ENCODE measurements at places on chromosomes 12 and 14. TPM values are rescaled to one million over a fixed set of nuclear protein-coding genes. Genes with fewer than 3 reads are reported as not detected.

DNA sequence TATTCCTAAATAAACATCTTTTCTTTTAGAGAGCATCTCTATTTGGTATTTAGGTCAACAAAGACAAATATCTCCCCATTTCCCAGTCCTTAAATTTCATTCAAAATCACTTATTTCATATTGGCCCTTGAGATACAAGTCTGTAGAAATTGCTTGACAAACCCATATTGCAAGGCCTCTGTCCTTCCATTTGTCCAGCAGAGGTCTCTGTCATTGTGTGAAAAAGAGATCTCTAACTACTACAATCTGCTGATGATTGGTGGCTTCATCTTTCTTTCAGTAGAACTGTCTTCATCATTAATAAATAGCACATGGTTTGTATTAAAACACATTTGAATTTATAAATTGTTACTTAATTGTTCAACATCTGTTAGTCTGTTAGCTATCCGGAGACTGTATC lies 252.6 kb downstream of the ACSS3 start:
- H3K36me3 ChIP-seq, result no peaks in the 10 kb centered on the region
- no peak overlapping the region for H3K4me3 ChIP-seq
- no peaks in the 10 kb centered on the region for H3K4me1 ChIP-seq
- no peaks in the 10 kb centered on the region for H3K27me3 ChIP-seq
- no peak overlapping the region for H3K27ac ChIP-seq

DNA sequence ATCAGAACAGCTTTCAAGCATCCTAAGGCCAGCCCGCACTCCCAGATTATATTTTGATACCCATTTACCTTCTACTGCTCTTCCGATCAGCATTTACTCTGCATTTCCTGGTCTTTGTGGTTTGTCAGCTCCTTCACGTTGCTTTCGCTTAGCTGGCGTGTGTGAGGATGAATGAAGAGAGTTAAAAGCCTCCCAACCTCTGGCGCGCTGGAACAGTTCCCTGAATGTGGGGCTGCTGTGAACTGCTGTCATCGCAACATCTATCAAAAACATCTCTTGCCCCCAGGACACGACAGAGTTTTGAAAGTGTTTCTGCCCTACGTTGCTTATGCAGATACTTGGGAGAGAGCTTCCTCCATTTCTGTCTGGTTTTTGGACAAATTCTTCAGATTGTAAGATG lies 129.2 kb downstream of the KCNA5 start:
- H3K27me3 ChIP-seq, result no peaks in the 10 kb centered on the region
- no peak for DNase-seq
- H3K4me1 ChIP-seq, result peaks cover 2% of the 10 kb centered on the region
- H3K36me3 ChIP-seq, result no peaks in the 10 kb centered on the region
- no peak overlapping the region for H3K27ac ChIP-seq

DNA sequence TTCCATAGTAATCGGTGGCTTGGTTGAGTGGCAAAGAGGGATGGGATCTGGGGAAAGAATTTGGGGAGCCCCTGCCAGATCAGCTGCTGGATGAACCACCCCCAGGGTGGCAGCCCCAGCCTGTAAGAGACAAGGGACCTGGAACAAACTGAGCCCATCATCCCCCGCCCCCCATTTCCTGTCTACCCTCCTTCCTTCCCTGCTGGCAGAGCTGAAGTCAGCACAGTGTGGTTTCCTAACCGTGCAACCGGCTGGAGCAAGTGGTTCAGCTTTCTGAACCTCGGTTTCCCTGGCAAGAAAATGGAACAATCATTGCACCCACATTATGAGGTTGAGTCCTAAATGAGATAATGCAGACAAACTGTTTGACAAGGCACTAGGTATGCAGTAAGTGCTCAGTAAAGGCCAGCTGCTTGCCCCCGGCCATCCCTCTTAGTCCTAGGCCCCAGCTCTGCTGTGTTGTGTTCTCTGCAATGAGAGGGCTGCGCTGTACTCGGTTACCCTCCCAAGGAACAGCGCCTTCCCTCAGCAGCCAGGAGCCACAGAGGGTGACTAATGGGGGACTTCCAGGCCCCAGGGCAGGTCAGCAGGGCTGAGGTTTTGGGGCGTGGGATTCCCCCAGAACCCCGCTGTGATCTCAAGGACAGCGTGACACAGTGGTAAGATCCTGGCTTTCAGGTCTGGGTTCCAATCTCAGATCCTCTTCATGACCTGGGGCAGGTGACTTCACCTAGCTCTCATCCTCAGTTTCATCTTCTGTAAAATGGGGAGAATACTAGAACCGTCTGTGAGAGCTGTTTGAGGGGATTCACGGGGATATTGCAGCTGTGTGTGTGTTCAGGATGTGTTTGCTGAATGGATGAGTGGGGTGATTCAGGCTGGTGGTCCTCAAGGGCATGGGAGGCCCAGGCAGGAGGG lies 16.5 kb downstream of the SELPLG start:
- H3K36me3 ChIP-seq, result no peaks in the 10 kb centered on the region
- H3K27me3 ChIP-seq, result no peaks in the 10 kb centered on the region
- H3K4me1 ChIP-seq, result peaks cover 15% of the 10 kb centered on the region
- peak overlapping the region; percentile 52 for H3K27ac ChIP-seq
- H3K4me3 ChIP-seq, result no peak overlapping the region
- peak; percentile 85 for DNase-seq

DNA sequence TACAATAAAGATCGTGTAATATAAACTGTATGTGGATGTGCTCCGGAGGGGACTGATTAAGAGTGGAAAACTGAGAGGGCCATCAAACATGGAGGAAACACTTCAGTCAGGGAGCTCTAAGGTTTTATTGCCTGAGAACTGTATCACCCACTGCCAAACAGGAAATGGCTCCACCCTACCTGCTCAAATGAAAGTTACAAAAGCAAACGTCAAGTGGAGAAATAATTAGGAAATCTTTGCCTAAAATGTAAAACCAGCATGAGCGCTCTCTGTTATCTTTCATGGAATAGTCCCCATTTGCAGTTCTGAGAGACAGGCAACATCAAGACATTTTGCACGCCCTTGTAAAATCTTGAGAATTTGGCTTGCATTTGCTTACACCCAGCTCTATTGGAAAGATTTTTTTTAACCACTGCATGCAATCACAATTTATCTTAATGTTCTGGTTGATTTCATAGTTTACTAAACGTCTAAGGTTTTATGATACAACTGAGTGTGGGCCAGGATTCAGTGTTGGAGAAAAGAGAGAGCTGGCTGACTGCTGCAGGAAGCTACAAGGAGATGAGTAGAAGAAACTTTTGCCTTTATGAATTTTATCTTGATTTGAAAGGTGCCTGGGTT lies 344.0 kb upstream of the PRICKLE1 start:
- peaks cover 4% of the 10 kb centered on the region for H3K27me3 ChIP-seq
- no peaks in the 10 kb centered on the region for H3K36me3 ChIP-seq
- peaks cover 6% of the 10 kb centered on the region for H3K4me1 ChIP-seq
- H3K27ac ChIP-seq, result no peak overlapping the region
- no peak for DNase-seq

GRCh38 chr14:92185559-92185958 lies 63.8 kb downstream of the CPSF2 start:
- H3K4me3 ChIP-seq, result no peak overlapping the region
- no peak overlapping the region for H3K27ac ChIP-seq
- H3K4me1 ChIP-seq, result no peaks in the 10 kb centered on the region
- H3K27me3 ChIP-seq, result no peaks in the 10 kb centered on the region
- DNase-seq, result no peak
- no peaks in the 10 kb centered on the region for H3K36me3 ChIP-seq

DNA sequence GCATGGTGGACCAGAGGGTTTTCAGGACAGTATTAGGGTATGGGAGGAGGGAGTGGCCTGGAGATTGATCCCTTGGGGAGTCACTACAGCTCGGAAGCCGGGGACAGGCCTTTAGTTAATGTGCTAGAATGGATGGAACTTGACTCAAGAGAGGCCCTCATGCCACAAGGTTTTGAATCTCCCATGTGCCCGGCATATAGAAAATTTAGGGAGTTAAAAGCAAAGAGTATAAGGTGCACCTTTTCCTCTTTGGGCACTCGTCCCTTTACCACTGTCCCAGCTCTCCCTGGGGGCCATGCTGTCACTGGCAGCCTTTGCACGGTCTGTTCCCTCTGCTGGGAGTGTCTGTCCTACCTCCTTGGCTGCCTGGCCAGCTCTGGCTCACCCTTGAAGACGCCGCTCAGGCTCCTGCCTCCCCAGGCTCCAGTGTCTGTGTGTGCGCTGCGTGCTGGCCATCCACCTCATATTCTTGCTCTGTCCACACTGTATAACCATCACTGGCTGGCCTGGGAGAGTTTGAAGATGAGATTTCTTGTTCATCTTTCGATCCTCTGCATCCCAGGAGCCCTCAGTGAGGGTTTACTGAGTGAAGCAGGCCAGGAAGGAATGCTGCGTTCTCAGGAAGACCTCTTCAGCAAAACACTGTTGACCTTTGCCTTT lies 161.3 kb downstream of the ZFP36L1 start:
- H3K27me3 ChIP-seq, result no peaks in the 10 kb centered on the region
- no peaks in the 10 kb centered on the region for H3K36me3 ChIP-seq
- H3K4me3 ChIP-seq, result no peak overlapping the region
- peaks cover 8% of the 10 kb centered on the region for H3K4me1 ChIP-seq

DNA sequence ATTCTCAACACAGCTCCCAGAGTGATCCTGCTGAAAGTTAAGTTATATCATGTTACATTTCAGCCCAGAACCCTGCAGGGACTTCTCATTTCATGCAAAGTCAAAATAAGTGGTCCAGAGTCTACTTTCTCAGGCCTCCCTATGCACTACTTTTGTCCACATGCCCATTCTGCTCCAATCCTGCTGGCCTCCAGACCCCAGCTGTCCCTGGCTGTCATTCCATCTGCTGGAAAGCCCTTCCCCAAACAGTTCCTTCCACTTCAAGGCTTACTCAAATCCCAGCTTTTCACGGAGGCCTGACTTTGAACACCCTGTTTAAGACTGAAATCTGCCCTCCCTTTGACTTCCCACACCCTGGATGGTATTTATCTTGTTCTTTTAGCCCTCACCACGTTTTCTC lies 109.8 kb upstream of the DNM1L start:
- no peaks in the 10 kb centered on the region for H3K27me3 ChIP-seq
- peak overlapping the region; percentile 29 for H3K27ac ChIP-seq
- peaks cover 24% of the 10 kb centered on the region for H3K4me1 ChIP-seq
- H3K36me3 ChIP-seq, result no peaks in the 10 kb centered on the region

- DNase-seq, result peak; percentile 94
- H3K27me3 ChIP-seq, result no peaks in the 10 kb centered on the region
- peaks cover 46% of the 10 kb centered on the region for H3K4me1 ChIP-seq
- no peak overlapping the region for H3K4me3 ChIP-seq
These were observed 15.9 kb downstream of the TAOK3 start for GRCh38 chr12:118356809-118357256.

GRCh38 chr12:53964315-53964713 lies 8.6 kb upstream of the HOXC11 start:
- no peak for DNase-seq
- no peaks in the 10 kb centered on the region for H3K36me3 ChIP-seq
- H3K27me3 ChIP-seq, result peaks cover 61% of the 10 kb centered on the region
- no peak overlapping the region for H3K27ac ChIP-seq

DNA sequence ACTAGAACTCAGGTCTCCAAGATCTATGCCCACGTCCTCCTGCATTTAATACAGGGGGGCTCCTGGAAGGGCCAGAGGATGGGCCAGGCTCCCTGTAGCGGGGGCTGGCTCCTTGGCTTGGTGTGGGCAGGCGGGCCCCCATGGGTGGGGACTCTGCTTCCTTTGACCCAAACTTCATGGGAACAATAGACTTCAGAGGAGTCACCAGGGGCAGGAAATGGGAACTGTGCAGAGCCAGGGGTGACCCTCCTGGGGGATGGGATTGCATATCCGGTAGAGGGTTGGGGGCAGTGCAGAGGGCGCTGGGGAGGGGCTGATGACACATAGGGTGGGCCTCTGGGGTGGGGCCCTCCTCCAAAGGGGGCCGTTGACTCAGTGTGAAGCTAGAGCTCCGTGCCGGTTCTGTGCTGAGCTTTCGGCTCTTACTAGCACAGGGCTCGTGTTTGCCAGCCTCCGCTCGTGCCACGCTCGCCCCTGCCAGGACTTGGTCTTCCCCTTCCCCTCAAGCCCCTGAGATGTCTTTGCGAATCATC lies 4.6 kb downstream of the TEAD4 start:
- H3K36me3 ChIP-seq, result no peaks in the 10 kb centered on the region
- peak overlapping the region; percentile 33 for H3K27ac ChIP-seq
- no peaks in the 10 kb centered on the region for H3K27me3 ChIP-seq
- DNase-seq, result peak; percentile 91

DNA sequence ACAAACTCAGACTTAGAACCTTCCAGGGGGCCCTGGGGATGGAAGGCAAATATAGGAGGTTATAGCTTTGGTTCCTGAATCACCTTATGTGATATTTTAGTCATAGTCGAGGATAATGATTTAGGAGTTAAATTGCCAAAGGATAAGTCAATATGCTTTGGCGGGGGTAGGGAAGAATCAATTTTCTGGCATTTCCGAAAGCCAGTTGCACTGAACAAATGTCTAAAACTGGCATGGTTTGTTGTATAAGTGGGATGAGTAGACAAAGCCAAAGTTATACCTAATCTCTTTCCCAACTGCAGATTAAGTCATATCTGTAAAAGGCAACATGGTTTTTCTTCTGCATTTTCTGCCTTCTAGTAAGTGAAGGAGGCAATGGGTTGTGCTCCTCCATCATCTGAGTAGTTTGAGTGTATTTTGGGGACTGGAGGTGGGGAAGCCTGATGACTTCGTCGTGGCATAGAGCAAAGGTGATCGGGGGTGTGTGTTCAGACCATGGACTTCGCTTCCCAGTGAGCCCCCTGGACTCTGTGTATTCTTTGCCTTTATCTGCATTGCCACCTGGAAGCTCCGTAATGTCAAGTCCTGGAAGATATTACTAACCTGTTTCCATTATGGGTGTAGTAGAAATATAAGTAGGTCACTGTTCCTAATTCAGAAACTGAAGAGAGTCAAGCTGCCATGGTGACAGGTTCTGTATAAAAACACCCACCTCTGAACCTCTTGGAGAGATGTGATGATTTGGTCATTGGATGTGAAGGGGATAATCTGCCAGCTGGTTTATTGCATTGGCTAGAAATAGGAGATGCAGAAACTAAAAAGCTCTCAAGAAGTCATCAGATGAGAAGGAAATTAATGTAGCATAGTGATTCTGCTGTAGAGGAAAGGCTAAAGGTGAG lies 24.5 kb downstream of the PPFIBP1 start:
- peaks cover 7% of the 10 kb centered on the region for H3K36me3 ChIP-seq
- DNase-seq, result no peak
- H3K4me1 ChIP-seq, result peaks cover 72% of the 10 kb centered on the region
- H3K4me3 ChIP-seq, result no peak overlapping the region

DNA sequence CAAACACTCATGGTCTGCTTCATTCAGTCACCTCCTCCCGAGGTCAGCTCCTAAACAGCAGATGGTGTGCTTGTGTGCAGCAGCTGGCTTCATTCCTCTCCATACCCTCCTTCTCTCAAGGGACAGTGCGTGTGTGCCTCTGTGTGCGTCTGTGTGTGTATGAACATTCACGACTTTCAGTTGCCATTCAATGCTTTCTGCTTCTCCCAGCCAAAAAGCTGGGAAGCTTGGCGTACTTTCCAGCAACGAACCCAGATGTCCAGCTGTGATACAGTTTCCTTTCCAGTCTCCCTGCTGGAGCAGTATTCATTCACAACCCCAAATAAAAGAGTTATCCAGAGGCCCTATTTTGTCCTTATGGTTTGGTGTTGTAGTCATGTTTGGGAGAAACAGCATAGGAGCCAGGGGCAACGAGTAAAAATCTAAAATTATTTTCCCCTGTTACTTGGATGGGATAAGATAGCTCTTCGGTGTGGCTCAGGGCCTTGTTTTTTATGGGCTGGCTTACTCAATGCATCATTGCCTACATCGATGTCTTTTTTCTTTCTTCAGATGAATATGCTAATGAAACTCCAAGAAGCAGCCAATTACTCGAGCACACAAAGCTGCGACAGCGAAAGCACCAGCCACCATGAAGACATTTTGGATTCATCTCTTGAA lies 379.3 kb downstream of the NAV3 start:
- H3K4me1 ChIP-seq, result peaks cover 14% of the 10 kb centered on the region
- H3K27me3 ChIP-seq, result no peaks in the 10 kb centered on the region
- no peak for DNase-seq

The NTF3 gene
- total RNA-seq, result under 0.01 TPM

The PIP4K2C gene
- 32.4 TPM for total RNA-seq
